ENCODE measurements at places on chromosomes 4 and X.

GRCh38 chrX:44529310-44529709 lies 13.3 kb downstream of the FUNDC1 start:
- DNase-seq, result no peak

- no peak for DNase-seq
These were observed 328.0 kb upstream of the BOD1L1 start for GRCh38 chr4:13955551-13955950.

GRCh38 chr4:23934223-23934622 lies 44.4 kb upstream of the PPARGC1A start:
- no peak for DNase-seq

- no peak for DNase-seq
These were observed 12.5 kb downstream of the HS3ST1 start for GRCh38 chr4:11416071-11416766.

GRCh38 chr4:7068883-7069282 lies 1.0 kb upstream of the GRPEL1 start:
- DNase-seq, result no peak

- peak; percentile 75 for DNase-seq
These were observed at the start of gene CHM for GRCh38 chrX:86047174-86047935. Gene CHM, minus strand, starts transcription at chrX:86047558. Its CDS starts 26 bp downstream, at chrX:86047532.

- DNase-seq, result no peak
These were observed 6.5 kb upstream of the NDST4 start for GRCh38 chr4:115119804-115120352.

DNA sequence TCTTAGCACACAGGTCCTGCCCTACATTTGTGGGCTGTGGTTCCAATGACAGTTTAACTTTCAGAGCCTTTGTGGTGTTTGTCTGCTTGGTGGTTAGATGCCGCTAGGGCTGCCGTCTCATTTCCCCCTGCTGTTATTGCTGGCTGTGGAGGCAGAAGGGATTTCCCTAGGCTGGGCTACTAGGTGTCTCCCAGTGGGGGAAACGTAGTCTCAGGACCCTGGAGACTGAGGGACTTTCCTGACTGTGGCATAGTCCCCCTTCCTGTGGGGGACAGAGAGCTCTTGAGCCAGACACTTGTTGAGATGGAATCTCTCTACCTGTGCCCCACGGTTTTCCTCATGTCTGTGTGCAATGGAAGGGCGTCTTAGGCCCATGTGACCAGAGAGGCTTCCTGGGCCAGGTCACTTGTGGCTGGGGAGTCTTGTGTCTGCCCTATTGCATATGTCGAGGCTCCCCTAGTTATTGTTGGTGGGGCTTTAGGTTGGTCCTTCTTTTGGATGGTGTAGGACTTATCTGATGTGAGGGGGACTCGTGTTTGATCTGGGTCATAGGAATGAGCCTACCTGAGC lies 68.2 kb downstream of the ARHGAP10 start:
- no peak for DNase-seq

- DNase-seq, result no peak
These were observed 1075.7 kb upstream of the PABPC4L start for GRCh38 chr4:135277068-135277979.

- DNase-seq, result no peak
These were observed 2.2 kb downstream of the SLIT2 start for GRCh38 chr4:20253735-20254409.

DNA sequence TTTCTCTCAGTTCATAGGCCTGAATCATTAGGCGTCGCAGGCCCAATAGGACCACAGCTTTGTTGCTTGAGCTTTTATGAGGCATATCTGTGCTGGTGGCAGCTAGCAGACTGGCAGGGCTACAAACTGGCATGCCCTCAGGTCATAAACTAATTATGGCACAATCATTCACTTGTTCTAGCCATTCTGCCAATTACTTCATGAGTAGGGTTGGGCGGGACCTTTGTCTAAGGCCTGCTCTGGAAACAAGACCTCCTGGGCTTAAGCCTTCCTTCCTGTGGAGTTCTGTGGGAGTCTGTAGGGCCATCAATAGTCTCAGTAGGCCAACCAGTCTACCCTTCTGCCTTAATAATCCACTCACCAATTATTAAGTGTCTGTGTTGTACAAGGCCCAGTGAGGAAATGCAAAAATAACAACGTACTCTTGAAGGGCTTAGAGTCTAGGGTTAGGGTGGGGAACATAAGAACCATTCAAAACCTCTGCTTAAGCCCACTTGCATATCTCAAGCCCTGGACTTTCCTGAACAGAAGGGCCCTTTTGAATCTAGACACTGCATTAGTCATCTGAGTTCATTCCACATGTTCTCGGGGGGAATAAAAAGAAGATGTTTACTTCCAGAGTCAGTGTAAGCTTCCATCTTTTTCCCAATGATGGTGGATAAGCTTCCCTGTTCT lies 44.5 kb downstream of the SHROOM4 start:
- peak; percentile 26 for DNase-seq

GRCh38 chr4:2251795-2252529 lies 9.9 kb downstream of the MXD4 start:
- DNase-seq, result peak; percentile 3

DNA sequence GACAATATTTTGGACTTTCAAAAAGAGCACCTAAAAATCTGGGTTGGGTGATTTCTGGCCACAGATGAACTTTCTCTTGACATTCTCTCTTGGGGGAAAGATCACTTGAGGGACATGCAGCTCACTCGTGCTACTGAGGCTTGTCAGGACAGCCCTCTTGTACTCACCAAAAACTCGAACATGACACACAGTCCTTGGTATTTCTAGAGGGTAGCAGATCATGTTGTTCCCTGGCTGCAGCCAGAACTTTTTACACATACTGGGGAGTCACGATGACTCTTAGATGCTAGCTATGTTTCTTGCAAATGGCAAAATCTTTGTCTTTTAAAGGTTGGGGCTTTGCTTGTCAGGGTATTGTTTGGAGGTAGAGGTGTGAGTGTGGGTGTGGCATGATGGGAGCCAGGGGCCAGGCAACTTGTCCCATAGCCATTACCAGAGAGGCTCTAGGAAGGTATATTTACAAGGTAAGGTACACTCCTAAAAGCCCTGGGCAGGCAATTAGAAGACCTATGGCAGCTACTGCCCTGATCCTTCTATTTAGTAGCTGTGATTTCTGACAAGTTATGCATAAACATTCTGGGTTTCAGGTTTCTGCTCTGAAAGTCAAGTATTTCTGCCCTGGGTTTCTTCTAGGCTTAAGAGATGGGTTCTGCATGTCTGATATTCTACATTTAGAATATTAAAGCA lies 241.7 kb upstream of the TLL1 start:
- DNase-seq, result no peak

DNA sequence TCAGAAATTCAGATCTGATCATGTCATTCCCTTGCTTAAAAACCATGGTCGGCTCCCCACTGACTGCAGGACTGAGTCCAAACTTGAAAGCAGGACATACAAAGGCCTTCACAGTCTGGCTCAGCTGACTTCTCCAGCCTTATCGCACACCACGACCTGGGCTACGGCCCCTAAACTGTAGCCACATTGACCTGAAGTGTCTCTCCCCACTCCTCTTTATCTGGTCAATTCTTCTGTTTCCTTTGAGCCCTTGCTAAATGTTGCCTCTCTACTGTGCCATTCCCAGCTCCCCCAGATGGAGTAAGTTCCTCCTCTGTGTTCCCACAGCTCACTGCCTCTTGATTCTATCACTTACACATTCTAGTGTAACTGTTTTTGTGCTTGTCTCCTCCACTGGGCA lies 60.5 kb upstream of the CITED1 start:
- no peak for DNase-seq

DNA sequence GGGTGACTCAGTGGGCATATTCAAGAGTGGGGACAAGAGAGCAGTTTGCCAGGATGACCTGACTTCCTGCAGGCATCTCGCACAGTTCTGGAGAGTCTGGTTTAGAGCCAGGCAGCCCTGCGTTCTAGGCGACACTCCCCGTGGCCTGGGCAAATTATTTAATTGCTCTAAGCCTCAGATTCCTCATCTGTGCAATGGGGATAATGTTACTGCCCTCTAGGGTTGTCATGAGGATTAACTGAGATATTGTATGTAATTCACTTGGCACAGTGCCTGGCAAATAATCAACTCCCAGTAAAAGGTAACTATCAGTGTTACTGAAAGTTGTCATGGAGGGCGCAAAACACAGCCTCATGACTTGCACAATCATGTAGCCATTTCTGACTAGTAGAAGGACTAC lies 48.8 kb upstream of the PITX2 start:
- no peak for DNase-seq

GRCh38 chr4:123569541-123569940 lies 172.9 kb downstream of the SPRY1 start:
- no peak for DNase-seq

- no peak for DNase-seq
These were observed 50.5 kb downstream of the OCRL start for GRCh38 chrX:129590596-129590995.

GRCh38 chr4:86497980-86498862 lies 95.9 kb upstream of the PTPN13 start:
- peak; percentile 15 for DNase-seq

GRCh38 chrX:134645936-134646543 lies 12.2 kb downstream of the PLAC1 start:
- DNase-seq, result no peak
